NCI-H2107 (cell line): ENCODE measurements at places on chromosomes 6 and 20.

- no peak for DNase-seq
Measured at GRCh38 chr6:156970595-156971112, 193.5 kb downstream of the ARID1B start.

DNA sequence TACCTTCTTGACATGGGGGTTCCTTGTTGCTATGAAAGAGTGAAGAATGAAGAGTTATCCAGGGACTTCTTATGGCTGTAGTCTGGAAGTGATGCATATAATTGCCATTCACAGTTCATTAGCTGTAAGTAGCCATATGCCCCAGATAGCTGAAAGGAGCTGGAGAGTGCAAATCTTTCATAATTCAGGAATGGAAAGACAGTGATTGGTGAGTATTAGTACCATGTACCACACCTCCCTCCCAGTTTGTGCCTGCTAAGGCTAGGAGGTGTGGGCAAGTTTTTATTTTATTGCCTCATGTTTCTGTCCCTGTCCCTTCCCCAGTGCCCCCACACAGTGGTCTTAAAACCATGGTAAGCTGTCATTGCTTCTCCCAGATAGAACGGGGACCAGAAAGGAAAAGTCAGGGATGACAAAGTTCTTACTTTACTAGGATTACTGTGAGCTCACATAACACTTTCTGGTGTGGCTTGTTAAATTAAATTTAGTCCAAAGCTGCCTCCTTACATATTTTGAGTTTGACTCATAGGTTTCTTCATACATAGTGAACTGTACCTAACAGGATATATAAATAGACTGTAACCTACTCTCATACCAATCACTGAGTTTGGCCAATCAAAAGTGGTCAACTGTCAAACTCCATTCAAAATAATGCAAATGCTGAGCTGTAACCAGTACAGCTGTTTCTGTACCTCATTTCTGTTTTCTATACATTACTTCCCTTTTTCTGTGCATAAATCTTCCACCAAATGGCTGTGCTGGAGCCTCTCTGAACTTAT, 119.4 kb downstream of the RFPL4B start:
- no peak for DNase-seq

DNA sequence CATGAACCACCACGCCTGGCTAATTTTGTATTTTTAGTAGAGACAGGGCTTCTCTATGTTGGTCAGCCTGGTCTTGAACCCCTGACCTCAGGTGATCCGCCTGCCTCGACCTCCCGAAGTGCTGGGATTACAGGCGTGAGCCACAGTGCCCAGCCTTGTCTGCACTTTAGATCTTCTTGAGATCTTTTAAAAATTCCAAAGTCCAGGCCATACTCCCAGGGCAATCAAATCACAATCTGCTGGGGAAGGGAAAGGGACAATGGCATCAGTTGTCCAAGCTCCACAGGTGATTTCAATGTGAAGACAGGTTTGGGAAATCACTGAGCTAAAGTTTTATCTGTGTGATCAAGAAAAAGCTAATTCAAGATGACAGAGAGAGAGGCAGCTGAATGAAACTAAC, 16.9 kb downstream of the NCOA6 start:
- no peak for DNase-seq

GRCh38 chr20:57428324-57429158, 37.3 kb downstream of the RBM38 start:
- DNase-seq: no peak

DNA sequence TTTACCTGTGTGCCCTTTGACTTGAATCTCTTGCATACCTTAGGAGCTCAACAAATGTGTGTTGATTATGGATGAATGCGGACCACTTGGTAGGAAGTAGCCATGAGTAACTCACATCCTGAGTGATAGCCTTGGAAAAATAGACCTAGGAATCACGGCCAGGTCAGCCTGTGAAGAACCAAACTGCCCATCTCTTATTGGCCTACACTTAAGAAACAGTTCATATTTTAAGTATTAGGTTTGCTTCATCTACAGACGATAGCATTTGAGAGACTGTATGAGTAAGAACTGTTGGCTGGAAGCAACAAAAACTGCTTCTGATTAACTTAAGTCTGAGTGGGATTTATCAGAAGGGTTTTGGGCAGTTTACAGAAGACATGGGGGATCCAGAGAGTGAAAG, 320.1 kb upstream of the PRND start:
- no peak for DNase-seq

DNA sequence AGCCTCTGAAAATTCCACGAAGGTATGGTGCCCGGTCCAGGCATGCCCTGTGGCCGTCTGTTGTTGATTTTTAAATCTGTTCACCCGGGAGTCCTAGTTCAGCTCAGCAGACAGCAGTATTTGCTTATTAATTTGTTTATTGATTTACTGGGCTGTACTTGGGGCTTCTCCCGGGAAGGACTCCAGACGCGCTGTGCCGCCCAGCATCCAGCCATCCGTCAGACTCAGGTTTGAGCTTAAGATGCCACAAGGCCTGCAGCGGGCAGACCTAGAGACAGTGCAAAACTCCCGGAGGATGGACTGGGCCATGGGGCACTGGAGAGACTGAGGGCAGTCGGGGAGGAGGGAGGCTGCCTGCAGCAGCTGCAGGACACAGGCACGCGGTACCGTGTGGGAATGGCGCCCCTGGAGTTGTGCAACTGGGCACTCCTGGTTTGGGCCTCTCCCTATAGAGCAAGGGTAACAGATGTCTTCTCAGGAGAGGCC, 17.3 kb upstream of the CCDC167 start:
- no peak for DNase-seq

GRCh38 chr6:40901322-40902055, 137.5 kb downstream of the UNC5CL start:
- DNase-seq: no peak

- peak; percentile 72 for DNase-seq
Measured at GRCh38 chr6:109834595-109835437, 143.3 kb upstream of the GPR6 start.

- DNase-seq: no peak
Measured at GRCh38 chr20:60467771-60468170, 509.5 kb downstream of the CDH26 start.

DNA sequence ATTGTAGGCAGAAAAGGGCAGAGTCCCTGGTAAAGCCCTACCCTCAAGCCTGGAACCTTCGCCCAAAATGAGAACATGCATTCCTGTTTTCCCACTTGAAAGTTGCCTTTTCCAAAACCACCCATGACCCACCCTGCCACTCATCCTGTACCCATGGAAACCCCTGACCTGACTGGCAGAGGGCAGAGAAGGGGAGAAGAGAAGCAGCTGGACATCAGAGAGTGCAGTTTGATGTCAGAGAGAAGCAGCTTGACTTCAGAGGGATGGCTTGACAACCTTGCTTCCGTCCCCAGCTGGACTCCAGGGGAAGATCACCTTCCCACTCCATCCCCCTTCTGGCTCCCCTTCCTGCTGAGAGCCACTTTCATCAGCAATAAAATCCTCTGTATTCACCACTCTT, 123.6 kb upstream of the SHLD1 start:
- no peak for DNase-seq

DNA sequence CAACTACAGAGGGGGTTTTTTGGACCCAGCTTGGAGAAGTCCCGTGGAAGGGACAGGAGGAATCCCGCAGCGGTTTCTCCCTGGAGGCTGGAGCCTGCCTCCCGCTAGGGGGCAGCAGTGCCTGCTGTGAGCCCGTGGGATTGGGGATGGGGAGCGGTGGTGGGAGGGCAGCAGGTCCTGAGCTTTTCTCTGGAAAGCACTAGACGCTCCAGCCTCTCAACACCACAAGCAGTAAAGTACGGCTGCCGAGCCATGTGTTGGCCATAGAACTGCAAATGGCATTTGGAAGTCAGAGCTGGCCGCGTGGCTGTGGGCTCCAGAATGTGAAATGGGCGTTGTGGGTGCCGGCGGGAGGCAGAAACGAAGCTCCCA, 47.8 kb downstream of the GMPR start:
- no peak for DNase-seq

GRCh38 chr6:106903299-106903698, 71.2 kb downstream of the CD24 start:
- DNase-seq: no peak
